ENCODE measurements at places on chromosomes 1 and 21.

- DNase-seq = no peak
These were observed 456.1 kb downstream of the AJAP1 start for GRCh38 chr1:5110508-5110907.

- no peak for DNase-seq
These were observed 20.2 kb downstream of the THEM4 start for GRCh38 chr1:151888972-151889570.

- DNase-seq = no peak
These were observed 231.0 kb upstream of the B3GALT2 start for GRCh38 chr1:193417403-193417802.

GRCh38 chr1:114025609-114026401 is 46.5 kb downstream of the OLFML3 start:
- no peak for DNase-seq

GRCh38 chr21:35138665-35139381 is 89.7 kb upstream of the RUNX1 start:
- no peak for DNase-seq

- no peak for DNase-seq
These were observed 11.5 kb upstream of the PLA2G5 start for GRCh38 chr1:20058531-20058930.

GRCh38 chr21:26570203-26570602 is 2.9 kb downstream of the CYYR1 start:
- no peak for DNase-seq

DNA sequence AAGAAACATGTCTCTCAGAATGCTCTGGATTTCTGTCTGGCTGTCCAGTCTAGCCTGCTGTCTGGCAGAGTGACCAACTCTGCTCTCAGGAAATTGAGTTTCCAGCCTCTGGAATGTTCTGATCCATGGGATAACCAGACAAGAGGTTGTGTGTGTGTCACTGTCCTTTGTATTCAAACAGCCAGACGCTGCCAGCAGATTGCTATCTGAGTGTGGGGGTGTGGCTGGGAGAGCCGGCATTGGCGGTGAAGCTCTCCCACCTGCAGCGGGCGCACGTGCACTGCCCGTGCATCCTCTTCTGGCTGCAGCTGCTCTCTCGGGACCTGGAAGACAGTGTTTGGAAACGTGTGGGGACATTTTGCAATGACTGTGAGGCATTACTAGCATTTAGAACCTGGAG is 26.1 kb downstream of the PKP1 start:
- peak; percentile 56 for DNase-seq

- no peak for DNase-seq
These were observed 61.8 kb downstream of the ITPKB start for GRCh38 chr1:226677027-226678020.

- DNase-seq = peak; percentile 43
These were observed 698 bp downstream of the MOV10 start for GRCh38 chr1:112674986-112675727.

DNA sequence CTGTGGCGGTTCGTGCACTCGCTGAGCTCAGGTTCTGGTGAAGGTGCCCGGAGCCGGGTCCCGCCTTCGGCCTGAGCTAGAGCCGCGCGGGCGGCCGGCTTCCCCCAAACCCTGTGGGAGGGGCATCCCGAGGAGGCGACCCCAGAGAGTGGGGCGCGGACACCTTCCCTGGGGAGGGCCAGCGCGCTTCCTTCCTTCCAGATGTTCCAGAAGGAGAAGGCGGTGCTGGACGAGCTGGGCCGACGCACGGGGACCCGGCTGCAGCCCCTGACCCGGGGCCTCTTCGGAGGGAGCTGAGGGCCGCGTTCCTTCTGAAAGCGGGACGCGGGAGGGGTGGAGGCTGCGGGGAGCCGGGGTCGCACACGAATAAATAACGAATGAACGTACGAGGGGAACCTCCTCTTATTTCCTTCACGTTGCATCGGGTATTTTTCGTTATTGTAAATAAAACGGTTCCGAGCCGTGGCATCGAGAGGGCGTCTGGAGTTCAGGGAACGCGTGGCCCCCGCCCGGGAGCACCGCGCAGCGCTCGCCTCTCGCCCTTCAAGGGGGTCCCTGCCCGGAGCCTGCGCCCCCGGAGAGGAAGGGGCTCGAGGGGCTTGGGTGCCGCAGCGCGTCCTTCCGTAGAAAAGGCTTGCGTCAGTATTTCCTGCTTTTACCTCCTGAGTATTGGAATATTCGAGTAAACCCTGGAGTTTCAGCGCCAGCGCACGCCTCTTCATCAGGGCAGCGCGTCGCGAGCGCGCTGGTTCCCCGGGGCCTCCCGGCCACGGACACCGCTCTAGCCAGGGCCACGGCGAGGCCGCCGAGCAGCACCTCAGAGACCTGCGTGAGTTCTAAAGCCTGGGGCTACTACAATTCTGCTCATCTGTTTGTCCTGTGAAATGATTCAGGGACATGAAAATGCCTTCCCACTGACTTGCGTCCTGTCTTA is 11.5 kb downstream of the YBEY start:
- no peak for DNase-seq

DNA sequence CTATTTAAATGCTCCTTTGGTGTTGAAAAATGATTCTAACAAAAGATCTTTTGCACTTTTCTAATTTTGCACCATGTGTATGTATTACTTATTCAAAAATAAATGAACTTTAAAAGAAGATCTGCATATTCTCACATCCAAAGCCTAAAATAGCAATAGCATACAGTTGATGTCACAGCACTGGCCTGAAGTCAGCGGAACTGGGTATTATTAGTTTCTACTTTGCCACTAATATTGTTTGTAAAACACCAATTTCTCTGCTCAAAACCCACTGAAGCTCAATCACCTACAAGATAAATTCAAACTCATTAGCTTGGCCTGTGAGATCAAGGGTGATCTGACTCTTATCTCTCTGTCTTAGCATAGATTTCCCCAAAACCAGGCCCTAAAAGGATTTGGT is 34.5 kb upstream of the BCAR3 start:
- no peak for DNase-seq

DNA sequence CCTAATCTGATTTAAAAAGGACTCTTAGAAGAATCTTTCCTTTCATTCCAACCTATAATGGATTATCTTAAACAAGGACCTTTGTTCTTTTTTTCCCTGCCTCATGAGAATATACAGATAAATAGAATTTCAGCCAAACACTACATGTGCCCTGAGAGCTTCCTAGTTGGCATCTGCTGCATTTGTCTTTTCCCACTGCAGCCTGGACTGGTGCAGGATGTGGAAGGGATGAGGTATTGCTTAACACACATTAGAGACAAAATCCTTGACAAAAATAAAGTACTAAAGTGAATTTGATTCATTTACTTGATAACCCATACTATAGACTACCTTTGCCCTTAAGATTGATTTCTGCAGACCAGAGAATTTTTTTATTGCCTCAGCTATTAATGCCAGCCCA is 59.5 kb downstream of the PALMD start:
- DNase-seq = no peak

DNA sequence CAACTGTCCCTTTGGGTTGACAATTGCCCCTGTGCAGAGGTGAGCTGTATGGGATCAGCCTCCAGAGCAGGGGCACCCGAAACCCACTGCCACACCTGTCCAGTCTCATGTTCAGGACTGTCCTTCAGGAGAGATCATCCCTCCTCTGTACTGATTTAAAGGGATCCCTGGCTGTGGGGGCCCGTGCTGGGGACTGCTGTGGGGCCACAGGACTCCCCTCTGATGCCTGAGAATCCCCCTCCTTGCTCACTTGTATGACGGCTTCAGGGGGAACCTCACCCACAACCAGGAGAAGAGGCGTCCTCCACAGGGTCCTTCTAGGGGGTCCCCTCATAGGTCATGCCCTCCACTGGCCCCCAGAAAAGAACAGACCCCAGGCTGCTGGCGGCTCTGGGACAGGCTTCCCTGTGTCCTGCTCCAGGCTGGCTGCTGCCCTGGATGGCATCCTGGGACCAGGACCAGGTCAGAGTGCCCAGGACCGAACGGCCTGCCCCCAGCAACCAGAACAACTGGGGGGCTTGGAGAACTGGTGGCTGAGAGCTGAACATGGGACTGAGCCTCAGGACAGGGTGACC is 77.5 kb upstream of the ACTRT2 start:
- DNase-seq = no peak

- DNase-seq = no peak
These were observed 53.1 kb downstream of the MYOM3 start for GRCh38 chr1:24058671-24059455.

DNA sequence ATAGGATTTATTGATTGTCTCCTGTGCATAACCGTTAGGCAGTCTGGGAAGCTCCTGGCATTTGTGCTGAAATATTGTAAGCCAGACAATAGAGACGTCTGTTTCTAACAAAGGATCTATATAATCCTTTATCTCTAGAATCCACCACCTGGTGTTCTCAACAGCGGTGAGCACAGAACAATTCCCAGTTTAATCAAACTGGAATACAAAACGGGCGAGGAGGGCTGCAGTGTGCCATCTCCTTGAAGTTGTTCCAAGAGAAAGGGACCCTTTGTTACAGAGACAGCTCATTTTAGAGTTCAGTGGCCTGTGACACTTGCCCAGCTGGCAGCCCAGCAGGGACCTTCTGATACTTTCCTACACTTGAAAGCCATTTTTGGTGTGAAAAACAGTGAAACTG is 162.8 kb upstream of the IVNS1ABP start:
- no peak for DNase-seq

DNA sequence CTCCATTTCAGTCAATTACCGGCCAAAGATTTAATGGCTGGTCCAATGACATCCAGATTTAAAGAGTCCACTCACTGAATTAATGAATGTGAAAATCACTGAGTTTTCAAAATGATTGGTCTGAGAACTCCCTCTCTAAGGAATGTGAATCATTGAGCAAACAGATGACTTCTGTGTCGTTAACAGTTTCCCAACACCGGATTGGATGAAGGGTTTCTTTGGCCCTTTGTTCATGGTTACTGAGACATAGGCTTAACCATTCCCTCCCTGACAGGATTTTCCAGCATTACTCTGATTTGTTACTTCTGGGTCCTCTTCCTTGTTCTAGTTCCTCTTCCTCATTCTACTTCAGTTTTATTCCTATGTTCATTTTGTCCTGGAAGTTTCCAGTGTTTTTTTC is 1.5 kb upstream of the CLDN17 start:
- no peak for DNase-seq

DNA sequence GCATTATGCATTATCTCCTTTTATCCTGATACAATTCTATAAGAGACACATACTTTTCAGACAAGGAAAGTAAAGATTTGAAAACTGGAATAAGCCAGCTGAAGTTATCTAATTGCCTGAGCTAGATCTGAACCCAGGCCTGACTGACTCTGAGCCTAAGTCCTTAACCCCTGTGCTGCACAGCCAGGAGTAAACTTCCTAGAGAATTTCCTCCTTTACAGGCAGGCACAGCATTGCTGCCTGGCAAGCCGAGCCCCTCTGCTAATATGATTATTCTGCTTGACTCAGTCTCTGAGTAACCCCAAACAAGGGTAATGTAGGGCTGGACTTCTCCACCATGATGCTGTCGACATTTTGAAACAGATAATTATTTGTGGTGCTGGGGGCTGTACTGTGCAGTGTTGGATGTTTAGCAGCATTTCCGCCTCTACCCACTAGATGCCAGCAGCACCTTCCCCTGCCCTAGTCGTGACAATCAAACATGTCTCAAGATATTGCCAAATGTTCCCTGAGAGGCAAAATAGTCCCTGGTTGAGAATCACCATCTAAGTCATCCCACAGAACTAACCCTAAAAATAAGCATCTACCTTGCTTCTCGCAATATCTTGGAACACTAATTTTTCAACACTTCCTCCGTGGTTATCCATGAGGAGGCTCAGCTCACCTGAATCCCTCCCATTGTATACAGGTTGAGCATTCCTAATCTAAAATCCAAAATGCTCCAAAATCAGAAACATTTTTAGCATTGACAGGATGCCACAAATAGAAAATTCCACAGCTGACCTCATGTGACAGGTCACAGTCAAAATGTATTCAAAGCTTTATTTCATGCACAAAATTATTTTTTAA is 18.5 kb downstream of the CAMK1G start:
- no peak for DNase-seq

DNA sequence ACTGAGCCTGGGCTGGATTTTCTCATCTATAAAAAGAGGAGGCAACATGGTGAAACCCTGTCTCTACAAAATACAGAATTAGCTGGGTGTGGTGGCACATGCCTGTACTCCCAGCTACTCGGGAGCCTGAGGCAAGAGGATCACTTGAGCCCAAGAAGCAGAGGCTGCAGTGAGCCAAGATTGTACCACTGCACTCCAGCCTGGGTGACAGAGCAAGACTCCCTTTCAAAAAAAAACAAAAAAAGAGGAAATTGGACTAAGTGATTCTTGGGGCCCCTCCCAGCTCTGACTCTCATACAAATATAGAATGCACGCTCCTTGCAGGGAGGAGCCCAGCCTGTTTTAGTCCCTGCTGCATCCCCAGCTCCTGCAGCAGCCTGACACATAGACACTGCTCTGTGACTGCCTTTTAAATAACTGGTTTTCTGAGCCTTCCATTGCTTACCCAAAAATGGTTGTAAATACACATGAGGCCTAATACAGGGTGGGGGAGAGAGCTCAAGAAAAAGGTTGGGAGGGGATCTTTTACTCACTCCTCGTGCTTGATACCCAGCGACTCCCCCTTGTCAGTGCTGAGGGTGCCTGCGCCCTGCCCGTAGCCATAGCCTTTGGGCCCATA is 17.2 kb downstream of the CSRP1 start:
- no peak for DNase-seq

- no peak for DNase-seq
These were observed 127.6 kb downstream of the DMRTB1 start for GRCh38 chr1:53586765-53587164.

- no peak for DNase-seq
These were observed 2.9 kb downstream of the RCAN1 start for GRCh38 chr21:34612056-34612455.

GRCh38 chr1:10829965-10830515 is 33.6 kb upstream of the CASZ1 start:
- DNase-seq = no peak

DNA sequence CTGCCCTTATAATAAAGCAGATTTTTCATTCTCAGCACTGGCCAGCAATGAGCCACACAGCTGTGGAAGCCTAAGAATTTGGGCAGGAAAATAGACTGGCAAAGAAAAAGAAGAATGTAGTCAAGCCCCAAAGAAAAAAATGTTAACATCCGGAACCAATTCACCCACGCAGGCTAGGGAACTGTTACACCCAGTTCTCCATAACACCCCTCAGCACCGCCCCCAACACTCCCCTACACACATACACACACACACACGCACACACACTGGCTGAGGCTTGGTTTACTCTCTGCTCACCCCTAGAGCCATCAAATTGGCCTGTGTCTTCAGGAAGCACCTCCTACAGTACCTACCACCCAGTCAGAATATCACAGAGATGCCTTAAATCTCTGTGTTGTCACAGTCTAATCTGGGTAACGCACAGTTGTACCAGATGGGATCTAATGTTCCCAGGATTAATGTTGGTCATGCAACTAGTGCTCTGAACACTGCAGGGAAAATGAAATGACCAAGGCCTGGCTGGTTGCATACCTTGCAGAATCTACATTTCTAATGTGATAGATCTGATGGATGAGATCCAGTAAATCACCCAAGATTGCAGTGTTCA is 14.5 kb downstream of the TBX15 start:
- DNase-seq = no peak

- no peak for DNase-seq
These were observed 68.8 kb upstream of the SSX2IP start for GRCh38 chr1:84758968-84759491.

Measured in pancreas (tissue), 10 donors.